Stimulated activated CD8-positive, alpha-beta memory T cell treated with anti-CD3 and anti-CD28 coated beads, Interleukin-7, amount 100 ng/mL, for 1 hour (primary cell): ENCODE measurements at places on chromosomes 2 and 18.

- DNase-seq = peak; percentile 29
These were observed 51.4 kb downstream of the KIF5C start for GRCh38 chr2:148926291-148926961.

- DNase-seq = no peak
These were observed 11.9 kb upstream of the B3GNT7 start for GRCh38 chr2:231383416-231384108.

DNA sequence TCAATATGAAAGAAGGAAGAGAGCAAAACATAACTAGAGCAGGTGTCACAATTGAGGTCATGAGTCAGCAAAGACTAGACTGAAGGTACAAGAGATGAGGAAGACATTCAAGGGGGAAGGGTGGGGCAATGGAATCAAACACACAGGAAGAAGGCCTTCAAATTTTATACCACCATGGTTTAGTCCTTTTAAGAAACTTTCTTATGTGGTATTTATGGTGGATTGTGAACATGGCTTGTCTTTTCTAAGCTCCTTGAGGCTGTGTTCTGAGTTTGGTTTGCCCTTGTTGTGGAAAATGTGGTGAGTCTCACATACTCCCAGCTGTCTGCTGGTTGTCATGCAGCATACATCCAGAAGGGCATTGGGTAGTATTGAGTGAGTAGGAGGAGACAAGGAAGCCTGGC lies 62.1 kb downstream of the NABP1 start:
- no peak for DNase-seq

- no peak for DNase-seq
These were observed 53.5 kb downstream of the VSNL1 start for GRCh38 chr2:17593841-17594491.

DNA sequence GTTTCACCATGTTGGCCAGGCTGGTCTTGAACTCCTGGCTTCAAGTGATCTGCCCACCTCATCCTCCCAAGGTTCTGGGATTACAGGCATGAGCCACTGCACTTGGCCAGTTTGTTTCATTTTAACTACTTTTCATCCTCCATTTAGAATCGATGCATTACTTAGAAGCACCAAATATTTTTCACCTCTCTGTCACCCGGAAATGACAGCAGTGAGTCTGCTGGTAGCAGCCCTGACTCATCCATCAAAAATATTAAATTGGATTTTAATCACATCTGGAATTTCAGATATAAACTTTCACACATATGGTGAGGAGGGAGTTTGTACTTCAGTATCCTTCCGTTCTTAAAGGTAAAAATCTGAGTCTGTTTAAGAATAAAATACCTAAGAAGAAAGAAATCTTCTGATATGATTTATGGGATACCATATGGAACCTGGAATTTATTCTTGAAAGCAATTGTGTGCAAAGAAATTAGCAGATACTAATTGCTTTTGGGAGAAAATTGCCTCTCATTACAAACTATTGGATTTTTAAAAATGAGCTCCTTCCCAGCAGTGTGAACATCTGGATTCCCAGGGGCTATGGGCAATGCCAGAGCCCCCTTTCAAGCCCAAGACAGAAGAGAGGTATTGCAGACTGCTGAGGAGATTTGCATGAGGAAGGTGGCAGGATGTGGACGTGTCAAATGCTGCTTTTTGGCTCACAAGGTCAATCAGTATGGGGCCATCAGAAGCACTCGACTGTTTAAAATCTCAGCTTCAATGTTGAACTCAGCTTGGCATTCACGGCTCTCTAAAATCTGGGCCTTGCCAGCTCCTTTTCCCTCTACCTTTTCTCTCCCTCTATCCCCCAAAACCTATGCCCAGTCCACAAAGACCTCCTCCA lies 279.5 kb upstream of the SIX2 start:
- DNase-seq = no peak

DNA sequence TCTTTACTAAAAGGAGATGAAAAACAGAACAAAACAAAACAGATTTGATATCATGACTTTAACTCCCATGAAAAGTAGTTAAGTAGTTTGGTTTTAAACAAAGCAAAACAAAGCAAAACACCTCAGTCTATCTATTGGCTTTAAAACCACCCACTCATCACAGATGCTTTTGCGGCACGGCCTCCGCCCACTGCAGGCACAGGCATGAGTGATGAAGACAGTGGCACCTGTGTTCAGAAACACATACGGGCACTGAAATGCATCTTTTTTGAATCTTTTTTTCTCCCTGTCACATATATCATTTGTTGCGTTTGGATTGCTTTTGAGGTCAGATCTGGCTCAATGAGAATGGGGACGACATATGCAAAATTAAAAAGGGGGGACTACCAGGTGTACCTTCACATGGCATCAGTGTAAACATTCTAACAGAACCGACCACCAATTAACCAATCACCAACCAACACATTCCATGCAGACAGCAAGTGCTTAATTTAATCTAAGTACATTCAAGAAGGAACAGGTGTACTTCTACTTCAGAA lies 147.4 kb upstream of the REV1 start:
- no peak for DNase-seq

DNA sequence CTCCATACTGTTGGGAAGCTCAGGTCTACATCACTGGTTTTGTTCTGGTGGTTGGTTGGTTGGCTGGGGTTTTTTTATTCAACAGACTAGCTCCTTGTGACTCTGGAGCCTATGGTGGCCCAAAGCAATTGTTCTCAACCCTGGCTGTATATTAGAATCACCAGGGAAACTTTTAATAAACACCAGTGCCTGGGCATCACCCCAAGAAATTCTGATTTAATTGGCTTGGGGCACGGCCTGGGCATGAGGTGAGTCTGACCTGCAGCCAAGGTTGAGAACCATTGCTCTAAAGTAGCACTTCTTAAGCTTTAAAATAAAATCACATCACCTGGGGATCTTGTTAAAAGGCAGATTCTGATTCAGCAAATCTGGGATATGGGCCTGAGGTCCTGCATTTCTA lies 184.1 kb downstream of the C1D start:
- no peak for DNase-seq

DNA sequence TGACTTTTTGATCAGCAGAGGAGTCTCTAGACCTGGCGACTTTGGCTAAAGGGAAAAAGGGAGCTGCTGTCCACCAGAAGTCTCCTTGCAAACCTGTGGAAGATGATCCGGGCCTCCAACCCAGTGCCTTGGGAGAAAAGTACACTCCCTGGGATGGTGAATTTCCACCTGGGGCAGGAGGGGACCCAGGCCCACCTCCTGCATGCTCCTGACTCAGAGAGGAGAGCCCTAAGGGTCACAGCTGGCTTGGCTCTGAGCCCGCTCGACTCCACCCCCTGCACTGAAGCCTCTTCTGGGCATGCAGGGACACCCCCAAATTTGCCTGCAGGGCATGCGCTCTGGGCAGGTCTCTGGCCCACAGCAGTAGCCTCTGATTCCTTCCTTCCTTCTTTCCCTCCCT lies 66.5 kb downstream of the PDCL3 start:
- no peak for DNase-seq

DNA sequence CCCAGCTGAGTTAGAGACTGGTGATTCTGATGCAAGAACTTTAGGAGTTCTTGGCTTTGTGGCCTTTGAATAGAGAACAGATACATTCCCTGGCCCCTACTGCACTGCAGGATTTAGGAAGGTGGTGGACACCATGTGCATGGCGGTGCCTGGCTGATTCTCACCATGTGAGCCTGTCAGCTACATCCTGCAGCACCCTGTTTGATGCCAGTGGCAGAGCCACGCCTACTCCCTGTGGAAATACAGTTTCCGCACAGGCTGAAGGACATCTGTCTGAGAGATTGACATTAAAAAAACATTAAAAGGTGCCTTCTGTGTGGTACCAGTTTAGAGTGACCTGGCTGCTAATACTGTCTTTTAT lies 50.0 kb downstream of the KCNE4 start:
- DNase-seq = no peak

- DNase-seq = no peak
These were observed 42.4 kb downstream of the KLHL29 start for GRCh38 chr2:23427350-23427749.

DNA sequence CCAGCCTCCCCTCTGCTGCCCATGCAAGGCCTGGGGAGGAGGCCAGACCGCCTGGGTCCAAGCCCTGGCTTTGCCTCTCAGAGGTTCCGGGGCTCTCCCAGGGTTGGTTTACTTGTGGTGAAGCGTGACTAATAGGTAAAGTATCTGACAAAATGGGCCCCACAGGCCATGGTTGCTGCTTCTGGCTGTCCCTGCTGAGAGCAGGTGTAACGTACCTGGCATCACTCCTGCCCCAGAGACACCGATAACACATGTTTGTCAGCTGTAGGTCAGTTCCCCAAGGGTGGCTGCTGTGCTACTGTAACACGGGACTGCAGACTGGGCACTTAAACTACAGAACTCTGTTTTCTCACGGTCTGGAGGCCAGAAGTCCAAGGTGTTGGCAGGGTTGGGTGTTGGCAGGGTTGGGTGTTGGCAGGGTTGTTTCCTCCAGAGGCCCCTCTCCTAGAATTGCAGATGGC lies 34.1 kb downstream of the ODC1 start:
- no peak for DNase-seq

DNA sequence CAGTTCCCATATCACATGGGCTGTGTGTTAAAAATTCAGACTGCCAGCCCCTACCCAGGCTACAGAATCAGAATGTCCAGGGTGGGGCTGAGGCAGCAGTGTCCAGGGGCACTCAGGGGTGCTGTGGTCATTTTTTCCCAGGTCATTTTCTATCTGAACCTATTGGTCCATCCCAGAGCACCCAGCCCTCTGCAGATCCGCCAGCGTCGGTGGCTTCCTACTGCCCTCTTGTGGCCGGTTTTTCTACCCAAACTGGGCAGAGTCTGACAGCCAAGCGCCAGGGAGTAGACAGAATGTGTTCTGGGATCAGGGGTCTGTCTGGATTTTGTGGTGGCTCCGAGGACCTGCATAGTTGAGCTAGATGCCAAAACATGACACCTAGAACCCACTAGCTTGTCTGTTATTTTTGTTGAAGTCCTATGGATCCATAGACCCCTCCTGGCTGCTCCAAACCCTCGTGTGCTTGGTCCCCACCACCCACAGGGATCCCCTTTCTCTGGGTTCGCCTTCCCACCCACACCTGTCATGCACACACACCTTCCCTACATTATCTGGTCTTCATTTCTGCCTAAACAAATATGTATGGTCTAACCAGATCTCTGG lies 34.1 kb upstream of the RMDN2 start:
- peak; percentile 36 for DNase-seq

GRCh38 chr2:29304399-29305060 lies 189.3 kb downstream of the CLIP4 start:
- DNase-seq = no peak

- DNase-seq = no peak
These were observed 17.6 kb upstream of the SLC9A2 start for GRCh38 chr2:102601730-102602129.

GRCh38 chr2:236570081-236570868 lies 650 bp downstream of the ACKR3 start:
- no peak for DNase-seq

DNA sequence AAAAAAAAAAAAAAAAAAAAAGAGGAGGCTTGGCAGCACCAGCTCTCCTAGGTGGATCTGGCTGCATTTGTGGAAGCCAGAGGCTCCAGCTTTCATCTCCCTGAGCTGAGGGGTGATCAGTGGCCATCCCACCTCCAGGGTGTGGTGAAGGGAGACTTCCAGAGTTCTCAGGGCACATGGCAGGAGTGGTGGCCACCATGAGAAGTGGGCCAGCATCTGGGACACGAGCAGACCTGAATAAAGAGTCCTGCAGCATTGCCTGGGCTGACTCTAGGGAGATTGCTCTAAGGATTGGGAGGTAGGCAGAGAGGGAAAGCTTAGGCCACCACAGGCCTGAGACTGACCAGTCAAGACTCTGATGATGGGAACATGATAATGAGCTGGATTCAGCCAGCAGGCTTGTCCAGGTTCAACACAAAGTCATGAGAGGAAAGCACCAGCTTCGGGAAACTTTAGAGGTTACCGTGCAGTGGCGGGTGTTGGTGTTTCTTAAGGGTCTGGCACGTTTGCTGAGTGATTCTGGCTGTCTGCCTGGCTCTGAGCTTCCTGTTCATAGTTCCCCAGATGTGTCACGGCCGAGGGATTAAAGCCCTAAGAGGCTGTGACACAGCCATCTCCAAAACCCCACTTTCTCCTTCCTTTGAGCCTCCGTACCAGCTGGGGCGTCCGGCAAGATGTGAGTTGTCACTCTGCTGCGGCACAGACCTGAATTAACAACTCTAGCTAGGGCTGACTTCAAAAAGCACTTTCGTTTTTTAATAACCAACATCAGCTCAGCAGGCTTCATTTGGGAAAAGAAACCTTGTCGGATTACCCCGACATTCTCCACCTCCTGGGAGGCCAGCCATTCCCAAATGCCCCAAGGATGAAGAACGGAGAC lies 38.3 kb upstream of the IL1R1 start:
- DNase-seq = peak; percentile 5

DNA sequence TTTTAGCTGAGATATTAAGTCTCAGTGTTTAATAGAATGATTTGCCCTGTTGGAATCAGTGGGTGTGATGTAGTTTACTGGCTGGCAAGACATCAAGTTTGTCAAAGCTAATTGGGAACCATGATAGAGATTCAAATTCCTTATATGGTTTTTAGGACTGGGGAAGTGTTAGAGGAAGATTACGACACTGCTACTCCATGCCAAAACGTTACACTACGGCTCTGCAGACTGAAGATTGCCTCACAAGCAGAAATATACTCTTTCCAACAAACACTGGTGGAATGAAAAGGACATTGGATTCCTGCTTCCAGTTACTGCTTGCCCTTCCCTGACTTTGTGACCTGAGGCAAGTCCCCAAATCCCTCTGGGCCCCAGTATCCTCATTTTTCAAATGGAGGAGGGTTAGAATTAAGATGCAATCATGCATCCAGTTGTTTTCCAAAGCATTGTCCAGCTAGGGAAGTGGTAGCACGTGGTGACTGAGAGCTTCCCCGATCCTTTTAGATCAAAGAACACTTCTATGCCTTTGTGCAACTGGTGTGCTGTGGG lies 147.6 kb downstream of the CDC42EP3 start:
- DNase-seq = no peak

DNA sequence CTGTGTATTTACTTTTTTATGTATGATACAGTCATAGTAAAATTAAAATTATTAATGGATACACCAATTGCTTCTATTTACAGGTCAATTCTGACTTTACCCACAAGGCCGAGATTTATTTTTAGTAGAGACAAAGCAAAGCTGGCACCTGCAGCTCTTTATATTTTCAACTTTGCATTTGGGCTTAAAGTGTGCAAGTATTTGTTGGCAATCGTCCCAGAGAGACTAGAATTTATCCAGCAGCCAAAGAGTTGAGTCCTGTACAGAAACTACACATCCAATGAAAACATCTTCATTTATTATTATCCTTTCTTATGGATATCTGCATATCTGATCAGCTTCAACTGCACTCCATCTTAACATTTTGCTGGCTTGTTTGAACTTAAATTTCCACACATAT lies 485.6 kb downstream of the SOX11 start:
- DNase-seq = no peak

- DNase-seq = no peak
These were observed 229.2 kb downstream of the GALR1 start for GRCh38 chr18:77478646-77479442.

GRCh38 chr2:227796045-227796711 lies 17.5 kb upstream of the CCL20 start:
- DNase-seq = no peak

GRCh38 chr2:180494286-180494685 lies 486.1 kb upstream of the UBE2E3 start:
- DNase-seq = no peak

- no peak for DNase-seq
These were observed 667.5 kb upstream of the HS6ST1 start for GRCh38 chr2:128986026-128986715.
